ENCODE measurements at places on chromosomes 7 and 10. TPM values are rescaled to one million over a fixed set of nuclear protein-coding genes. Genes with fewer than 3 reads are reported as not detected.
A peak's percentile ranks its signal among the peaks of the same experiment; 100 is the strongest.

- H3K4me1 ChIP-seq: no peaks in the 10 kb centered on the region
- no peak overlapping the region for H3K4me3 ChIP-seq
- DNase-seq: no peak
- H3K36me3 ChIP-seq: no peaks in the 10 kb centered on the region
- no peak overlapping the region for H3K27ac ChIP-seq
These were observed 53.7 kb upstream of the MACC1 start for GRCh38 chr7:20270867-20271266.

DNA sequence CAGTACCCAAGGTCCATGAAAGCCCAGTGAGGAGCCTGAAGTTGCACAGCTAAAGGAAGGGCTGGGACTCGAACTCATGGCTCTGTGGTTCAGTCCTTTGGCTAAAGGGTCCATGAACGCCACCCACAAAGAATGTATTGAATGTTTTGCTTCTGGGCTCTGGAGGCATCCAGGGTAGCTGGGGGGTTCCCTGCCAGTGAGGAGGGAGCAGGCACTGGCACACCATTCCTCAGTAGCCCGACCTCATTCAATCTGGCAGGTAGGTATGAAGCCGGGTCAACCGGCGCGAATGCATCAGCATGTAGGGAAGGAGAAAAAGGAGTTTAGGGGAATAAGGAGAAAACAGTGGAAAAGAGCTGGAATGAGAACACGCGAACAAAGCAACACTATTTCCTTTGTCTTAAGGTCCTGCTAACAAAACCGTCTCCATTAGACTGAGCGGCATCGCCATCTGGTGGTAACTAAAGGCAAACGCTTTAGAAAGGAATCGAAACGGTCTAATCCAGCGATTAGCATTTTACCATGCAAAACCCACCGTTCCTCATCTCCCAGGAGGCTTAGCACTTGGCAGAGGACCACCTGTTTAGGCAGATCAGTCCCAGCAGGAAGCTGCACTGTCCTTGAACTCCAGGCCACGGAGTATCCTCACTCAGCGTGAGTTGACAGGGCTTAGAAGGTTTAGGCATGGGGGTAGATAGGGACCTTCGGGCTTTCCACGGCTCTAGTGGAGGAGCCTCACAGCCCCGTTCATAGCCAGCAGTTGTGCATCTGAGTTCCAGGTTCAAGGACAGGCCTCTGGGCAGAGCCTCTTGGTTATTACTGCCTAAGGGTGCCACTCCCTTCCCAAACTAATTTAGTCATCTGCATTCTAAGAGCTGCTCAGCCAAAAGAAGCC is 122.8 kb downstream of the UBE2H start:
- H3K36me3 ChIP-seq: no peaks in the 10 kb centered on the region
- H3K27me3 ChIP-seq: no peaks in the 10 kb centered on the region
- H3K4me1 ChIP-seq: no peaks in the 10 kb centered on the region
- peak; percentile 52 for DNase-seq

GRCh38 chr7:130923365-130923764 is 189.4 kb upstream of the KLF14 start:
- no peak overlapping the region for H3K27ac ChIP-seq
- H3K27me3 ChIP-seq: no peaks in the 10 kb centered on the region
- H3K4me3 ChIP-seq: no peak overlapping the region
- no peak for DNase-seq

- peak; percentile 85 for DNase-seq
- H3K27ac ChIP-seq: no peak overlapping the region
- no peaks in the 10 kb centered on the region for H3K27me3 ChIP-seq
- H3K4me1 ChIP-seq: peaks cover 2% of the 10 kb centered on the region
These were observed 120.7 kb downstream of the DYNC2I1 start for GRCh38 chr7:158976849-158977593.

GRCh38 chr7:13411636-13412035 is 577.8 kb downstream of the ETV1 start:
- no peaks in the 10 kb centered on the region for H3K27me3 ChIP-seq
- no peak overlapping the region for H3K27ac ChIP-seq
- H3K4me1 ChIP-seq: no peaks in the 10 kb centered on the region
- no peak for DNase-seq
- no peak overlapping the region for H3K4me3 ChIP-seq

DNA sequence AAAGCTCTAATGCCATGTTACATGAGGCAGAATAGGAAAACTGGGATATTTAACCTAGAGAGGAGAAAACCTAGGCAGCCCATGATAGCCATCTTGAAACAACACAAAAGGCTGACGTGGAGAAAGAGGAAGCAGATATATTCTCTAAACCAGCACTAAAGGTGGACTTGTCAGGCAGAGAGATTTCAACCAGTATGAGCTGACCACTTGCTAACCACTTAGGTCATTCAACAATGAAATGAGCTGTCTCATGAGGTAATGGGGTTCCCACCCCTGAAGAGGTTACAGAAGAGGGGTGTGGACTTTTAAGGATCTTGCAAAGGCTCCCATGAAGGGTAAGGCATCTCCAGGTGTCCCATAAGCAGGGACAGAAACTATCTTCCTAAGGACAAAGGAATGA is 26.8 kb upstream of the EGR2 start:
- no peak for DNase-seq
- no peaks in the 10 kb centered on the region for H3K4me1 ChIP-seq
- H3K27me3 ChIP-seq: no peaks in the 10 kb centered on the region

- H3K27ac ChIP-seq: no peak overlapping the region
- DNase-seq: no peak
- no peaks in the 10 kb centered on the region for H3K27me3 ChIP-seq
- no peak overlapping the region for H3K4me3 ChIP-seq
- no peaks in the 10 kb centered on the region for H3K36me3 ChIP-seq
These were observed 33.5 kb downstream of the BICC1 start for GRCh38 chr10:58546137-58546536.

DNA sequence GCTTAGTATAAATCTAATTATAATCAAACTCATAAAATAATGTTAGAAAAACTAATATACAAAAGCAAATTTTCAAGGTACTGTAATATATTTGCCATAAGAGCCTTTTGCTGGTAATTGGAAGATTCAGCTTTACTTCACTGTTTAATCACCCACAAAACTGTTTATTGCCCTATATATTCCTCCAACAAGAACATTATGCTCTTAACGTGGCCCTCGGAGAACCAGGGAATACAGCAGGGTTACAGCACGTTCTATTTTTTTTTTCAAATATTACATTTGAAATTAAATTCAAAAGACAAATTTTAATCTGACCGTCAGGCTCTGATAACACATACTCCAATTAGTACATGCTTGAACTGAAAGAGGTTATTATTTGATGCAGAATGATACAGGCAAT is 336.3 kb upstream of the LRRN3 start:
- no peaks in the 10 kb centered on the region for H3K4me1 ChIP-seq
- DNase-seq: no peak
- H3K36me3 ChIP-seq: no peaks in the 10 kb centered on the region
- H3K27ac ChIP-seq: no peak overlapping the region
- H3K4me3 ChIP-seq: no peak overlapping the region

DNA sequence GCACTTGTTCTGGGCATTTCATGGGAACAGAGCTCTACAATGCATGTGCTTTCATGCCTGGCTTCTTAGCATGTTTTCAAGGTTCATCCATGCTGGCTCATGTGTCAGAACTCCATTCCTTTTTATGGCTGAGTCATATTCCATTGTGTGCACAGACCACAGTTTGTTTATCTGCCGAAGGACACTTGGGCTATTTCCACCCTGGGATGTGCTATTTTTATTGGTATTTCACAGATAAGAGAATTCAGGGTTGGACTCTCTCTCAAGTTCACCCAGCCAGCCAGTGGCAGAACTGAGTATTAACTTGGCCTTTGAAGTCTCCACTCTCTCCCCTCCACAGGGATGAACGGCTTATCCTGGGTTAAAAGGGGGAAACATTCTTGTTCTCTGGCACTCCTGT is 190.7 kb upstream of the GPR26 start:
- H3K4me1 ChIP-seq: peaks cover 12% of the 10 kb centered on the region
- H3K27ac ChIP-seq: no peak overlapping the region
- H3K4me3 ChIP-seq: no peak overlapping the region
- no peak for DNase-seq

- H3K4me1 ChIP-seq: no peaks in the 10 kb centered on the region
- no peaks in the 10 kb centered on the region for H3K27me3 ChIP-seq
- H3K36me3 ChIP-seq: no peaks in the 10 kb centered on the region
- H3K4me3 ChIP-seq: no peak overlapping the region
- no peak overlapping the region for H3K27ac ChIP-seq
- no peak for DNase-seq
These were observed 450.6 kb upstream of the SORCS1 start for GRCh38 chr10:107614939-107615685.

- no peaks in the 10 kb centered on the region for H3K36me3 ChIP-seq
- H3K27me3 ChIP-seq: peaks cover 2% of the 10 kb centered on the region
- H3K4me1 ChIP-seq: no peaks in the 10 kb centered on the region
- no peak overlapping the region for H3K27ac ChIP-seq
- H3K4me3 ChIP-seq: no peak overlapping the region
These were observed 35.0 kb downstream of the IQUB start for GRCh38 chr7:123499211-123499970.

- H3K27me3 ChIP-seq: no peaks in the 10 kb centered on the region
- H3K4me3 ChIP-seq: no peak overlapping the region
- no peaks in the 10 kb centered on the region for H3K4me1 ChIP-seq
- no peaks in the 10 kb centered on the region for H3K36me3 ChIP-seq
These were observed 1.1 kb downstream of the WDFY4 start for GRCh38 chr10:48685731-48686130.

Gene NIPSNAP2
- 11.6 TPM for total RNA-seq

Gene SFTPA1
- total RNA-seq: not detected

Gene GET4
- total RNA-seq: 30.3 TPM
